Panc1 (cell line): ENCODE measurements at places on chromosomes 2 and 18.
A peak's percentile ranks its signal among the peaks of the same experiment; 100 is the strongest.

- DNase-seq: no peak
Observed at GRCh38 chr2:74080346-74080745, 67.4 kb downstream of the BOLA3 start.

- DNase-seq: no peak
Observed at GRCh38 chr2:28543316-28544035, 47.6 kb downstream of the PLB1 start.

- DNase-seq: peak; percentile 83
Observed at GRCh38 chr2:10536569-10537133, 88.5 kb upstream of the ODC1 start.

DNA sequence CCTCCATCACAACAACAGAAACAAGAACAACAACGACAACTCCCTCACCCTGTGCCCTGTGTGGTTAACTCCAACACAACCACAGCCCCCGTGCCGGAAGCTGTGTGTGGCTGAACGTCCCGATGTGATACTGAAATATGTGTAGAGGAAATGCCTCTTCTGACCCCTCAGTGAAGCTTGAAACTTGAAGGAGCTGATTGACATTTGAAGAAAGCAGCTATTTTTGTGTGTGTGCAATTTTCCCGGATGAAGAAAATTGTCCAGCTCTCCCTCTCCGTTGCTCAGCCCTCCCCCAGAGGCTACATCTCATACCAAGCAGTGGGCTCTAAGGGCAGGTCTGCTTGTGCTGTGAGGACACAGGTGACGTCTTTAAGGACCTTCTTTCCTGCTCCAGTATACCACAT is 173.8 kb downstream of the ICOS start:
- no peak for DNase-seq

DNA sequence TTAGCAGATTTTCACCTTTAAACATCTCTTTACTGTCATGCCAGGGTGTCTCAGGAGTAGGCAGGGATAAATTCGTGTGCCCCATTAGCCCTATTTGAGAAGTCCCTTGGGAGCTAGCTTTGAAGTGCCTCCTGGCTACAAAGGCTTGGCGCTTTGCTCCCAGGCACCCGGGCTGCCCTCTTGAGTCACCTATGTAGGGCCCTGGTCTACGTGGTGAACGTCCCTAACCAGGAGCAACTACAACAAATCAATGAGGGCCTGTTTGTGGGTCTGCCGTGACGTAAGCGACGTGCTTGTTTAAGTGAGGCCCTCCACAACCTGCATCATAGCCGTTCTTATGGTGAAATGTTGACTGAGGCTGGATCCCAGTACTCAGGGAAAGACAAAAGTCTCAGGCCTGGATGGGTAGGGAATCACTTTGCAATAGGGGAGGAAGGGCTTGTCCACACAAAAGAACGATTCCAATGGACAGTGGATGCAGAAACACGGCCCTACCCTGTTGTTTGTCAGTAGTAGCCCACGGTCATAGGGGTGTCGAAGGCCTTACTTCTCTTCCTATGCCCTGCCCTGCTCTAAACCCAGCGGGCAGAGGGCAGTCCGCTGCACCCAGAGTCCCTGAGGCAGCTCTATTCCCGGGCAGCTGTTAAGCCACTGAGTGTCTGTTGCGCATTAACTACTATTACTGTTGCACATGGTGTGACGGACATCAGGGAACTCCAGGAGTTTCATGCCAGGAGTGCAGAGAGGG is 93.9 kb downstream of the INHBB start:
- DNase-seq: no peak

- peak; percentile 15 for DNase-seq
Observed at GRCh38 chr18:79458131-79458838, 62.6 kb downstream of the NFATC1 start.

DNA sequence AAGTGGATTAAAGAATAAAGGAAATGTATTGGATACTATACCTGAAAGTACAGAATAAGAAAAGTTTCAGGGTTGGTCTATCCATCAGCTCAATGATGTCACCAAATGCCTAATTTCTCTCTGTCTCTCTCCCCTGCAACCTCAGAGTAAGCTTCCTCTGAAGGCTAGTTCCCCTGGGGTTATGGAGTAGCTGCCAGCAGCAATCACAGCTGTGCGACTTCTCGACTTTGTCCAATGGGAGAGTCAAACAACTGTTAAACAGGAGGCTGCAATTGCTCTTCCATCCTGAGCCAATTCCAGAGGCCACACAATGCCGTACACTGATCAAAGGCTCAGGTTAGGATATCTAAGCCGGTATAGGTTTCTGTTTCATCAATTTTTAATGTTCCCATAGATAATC is 95.3 kb upstream of the FANCL start:
- DNase-seq: no peak

GRCh38 chr2:177758591-177759371 is 313.8 kb downstream of the PDE11A start:
- peak; percentile 8 for DNase-seq

- DNase-seq: no peak
Observed at GRCh38 chr2:86140969-86141392, 34.9 kb downstream of the PTCD3 start.

GRCh38 chr2:155266109-155266508 is 567.6 kb downstream of the KCNJ3 start:
- DNase-seq: no peak

DNA sequence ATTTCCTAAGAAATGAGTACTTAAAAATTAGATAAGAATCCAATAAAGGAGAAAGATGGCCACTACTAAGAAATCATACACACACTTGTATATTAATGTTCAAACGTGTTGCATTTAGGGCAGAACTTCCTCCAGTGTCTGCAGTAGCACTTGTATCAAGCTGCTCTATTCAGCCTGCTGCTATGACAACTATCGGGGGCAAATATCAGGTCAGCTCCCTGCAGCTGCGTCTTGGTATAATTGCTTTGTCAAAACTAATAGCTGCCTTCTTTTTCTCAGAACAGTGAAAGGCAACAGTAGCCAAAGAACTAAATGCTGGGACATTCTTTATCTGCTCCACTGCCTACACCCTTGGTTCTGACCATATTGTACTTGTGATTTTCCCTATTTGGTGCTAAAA is 300.7 kb downstream of the NOL4 start:
- no peak for DNase-seq

DNA sequence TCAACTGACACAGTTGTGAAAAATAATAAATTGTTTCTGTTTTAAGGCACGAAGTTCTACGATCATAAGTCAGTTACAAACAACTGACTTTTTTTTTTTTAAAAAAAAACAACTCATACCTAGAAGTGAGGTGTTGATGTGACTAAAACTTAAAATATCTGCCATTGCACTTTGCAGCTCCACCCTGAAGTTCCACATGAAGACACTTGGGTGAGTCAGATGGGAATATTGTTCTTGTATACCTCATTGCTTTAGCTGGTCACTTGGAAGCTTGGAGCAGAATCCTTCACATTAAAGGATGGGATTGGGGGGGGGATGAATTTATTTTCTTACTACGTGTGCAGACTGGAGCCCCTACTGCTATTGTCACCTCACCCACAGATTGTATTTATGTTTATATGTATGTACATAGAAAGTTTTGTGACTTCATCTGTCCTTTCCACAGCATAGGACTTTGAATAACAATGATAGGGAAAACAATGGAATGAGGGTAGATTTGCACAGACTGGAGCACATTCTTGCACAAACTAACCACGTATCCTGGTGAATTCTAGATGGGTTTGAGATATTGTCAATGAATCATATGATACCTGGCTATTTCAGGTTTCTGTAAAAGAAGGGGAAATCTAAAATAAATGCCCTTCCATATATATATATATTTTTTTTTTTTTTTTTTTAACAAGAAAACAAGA is 57.9 kb upstream of the ARHGAP15 start:
- no peak for DNase-seq

GRCh38 chr18:25080211-25080610 is 271.8 kb downstream of the ZNF521 start:
- no peak for DNase-seq

DNA sequence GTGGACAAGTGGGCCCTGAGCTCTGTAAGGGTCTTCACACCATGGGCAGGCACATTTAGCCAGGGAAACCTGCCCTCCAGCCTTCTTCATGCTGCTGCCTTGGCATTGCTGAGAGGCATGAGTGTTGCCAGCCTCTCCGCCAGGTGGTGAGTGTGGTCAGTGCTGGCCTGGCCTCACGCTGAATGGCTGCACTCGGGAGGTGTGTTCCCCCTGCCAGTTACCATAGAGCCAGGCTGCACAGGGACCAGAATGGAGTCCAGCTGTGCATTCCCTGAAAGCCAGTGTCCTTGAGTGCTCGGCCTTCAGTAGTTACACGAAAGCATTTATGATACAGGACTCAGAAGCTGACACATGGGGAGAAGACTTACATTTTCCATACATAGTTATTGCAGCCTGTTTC is 139.7 kb downstream of the ATP9B start:
- DNase-seq: no peak

DNA sequence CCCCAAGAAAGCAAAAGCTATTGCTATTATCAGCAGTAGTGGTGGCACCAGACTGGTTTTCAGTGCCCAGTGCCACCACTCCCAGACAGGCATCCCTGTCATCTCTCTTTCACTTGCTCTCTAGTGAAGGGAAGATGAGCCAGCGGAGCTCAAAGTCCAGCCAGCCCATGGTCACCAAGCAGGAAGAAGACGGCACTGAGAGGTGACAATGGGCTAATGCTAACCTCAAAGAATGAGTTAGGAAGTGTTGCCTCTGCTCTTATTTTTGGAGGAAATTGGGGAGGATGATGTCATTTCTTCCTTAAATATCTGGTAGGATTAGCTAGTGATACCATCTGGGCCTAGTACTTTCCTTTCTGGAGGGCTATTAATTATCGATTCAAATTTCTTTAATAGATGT is 1.7 kb downstream of the SP140 start:
- no peak for DNase-seq

GRCh38 chr2:184032983-184033382 is 565.3 kb upstream of the ZNF804A start:
- DNase-seq: no peak

DNA sequence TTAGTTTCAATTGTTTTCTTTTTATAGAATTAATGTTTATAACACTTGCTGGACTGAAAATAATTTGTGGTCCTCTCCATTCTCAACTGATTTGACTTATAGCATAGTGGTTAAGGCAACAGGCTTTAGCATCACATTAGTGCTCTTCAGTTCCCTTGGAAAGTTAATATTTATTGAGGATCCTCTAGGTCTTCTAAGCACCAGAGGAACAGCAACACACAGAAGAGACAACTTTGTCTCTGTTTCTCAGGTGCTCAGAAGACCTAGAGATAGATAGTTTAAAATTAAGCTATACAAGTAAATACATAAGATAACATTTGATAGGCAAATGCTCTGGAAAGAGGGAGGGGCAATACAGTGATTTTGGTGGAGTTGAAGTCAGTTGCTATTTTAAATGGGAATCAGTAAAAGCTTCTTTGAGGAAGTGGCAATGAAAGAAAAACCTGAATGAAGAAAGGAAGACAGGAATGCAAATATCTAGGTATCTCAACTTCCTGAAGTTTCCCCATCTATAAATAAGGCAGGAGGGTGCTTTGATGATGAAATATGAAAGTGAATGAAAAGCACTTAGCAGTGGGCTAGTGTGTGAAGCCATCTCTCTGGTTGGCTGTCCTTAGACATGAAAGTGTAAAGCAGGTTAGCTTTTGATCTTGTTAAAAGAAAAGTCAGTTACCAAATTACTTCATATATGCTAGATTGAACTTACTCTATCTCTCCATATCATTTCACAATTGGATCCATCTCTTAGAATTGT is 7.9 kb downstream of the NEUROD1 start:
- no peak for DNase-seq

DNA sequence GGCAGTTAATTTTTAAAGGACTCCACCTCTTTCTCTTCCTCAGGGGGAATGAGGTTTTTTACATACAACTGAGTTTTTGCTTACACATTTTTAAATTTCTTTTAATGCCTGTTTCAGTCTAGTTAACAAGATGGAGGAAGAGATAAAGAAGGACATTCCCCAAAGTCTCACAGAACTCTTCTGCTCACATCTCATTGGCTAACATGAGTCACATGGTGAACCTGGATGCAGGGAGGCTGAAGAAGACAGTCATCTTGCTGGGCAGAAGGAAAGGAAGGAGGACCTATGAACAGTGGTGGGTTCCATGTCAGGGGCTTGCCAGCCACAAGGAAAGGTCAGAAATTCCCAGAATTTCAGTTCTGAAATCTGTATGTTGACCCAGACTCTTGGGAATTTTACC is 10.4 kb upstream of the ST8SIA5 start:
- no peak for DNase-seq

DNA sequence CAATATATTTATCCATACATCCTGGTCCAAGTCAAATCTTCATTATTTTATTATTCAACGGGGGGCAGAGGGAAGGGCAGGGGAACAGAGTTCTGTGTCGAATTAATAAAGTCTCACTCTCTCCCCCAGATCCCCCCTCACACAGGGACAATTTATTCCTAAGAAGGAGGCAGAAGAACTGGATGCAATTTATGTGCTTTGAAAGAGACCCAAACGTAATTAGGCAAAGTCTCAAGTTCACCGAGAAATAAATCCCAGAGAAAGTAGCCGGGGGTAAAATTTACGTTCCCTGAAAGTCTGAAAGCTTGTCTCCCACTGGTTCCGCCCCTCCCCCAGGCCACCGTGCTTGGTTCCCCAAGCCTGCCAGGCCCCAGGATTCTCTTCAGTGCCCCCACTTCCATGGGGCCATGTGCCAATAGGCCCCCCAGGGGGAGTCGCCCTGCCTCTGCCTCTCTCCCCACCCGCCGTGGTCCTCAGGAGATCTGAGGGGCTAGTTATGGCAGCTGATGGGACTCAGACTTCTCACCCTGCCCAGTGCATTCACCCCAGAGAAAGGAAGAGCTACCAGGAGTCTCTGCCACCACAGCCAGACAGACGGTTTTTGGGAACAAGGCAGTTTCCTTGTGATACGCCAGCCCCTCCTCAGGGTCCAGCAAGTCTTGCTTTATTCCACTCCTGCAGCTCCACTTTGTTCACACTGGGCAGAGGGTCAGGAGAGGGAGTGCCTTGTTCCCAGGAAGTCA is 215.5 kb downstream of the CYP26B1 start:
- DNase-seq: no peak

DNA sequence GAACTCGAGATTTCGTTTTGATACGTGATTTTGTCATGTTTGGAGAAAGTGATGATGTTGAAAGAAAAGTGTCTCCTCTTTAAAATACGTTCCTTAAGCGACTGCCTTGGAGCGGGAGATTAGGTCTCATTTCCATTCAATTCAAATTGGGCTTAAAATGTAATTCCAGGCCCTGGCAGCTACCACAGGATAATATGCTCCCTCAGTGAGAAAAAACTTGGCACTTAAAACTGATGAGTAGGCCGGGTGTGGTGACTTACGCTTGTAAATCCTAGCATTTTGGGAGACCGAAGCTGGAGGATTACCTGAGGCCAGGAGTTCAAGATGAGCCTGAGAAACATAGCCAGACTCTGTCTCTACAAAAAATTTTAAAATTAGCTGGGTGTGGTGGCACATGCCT is 146.3 kb upstream of the L3MBTL4 start:
- DNase-seq: no peak

DNA sequence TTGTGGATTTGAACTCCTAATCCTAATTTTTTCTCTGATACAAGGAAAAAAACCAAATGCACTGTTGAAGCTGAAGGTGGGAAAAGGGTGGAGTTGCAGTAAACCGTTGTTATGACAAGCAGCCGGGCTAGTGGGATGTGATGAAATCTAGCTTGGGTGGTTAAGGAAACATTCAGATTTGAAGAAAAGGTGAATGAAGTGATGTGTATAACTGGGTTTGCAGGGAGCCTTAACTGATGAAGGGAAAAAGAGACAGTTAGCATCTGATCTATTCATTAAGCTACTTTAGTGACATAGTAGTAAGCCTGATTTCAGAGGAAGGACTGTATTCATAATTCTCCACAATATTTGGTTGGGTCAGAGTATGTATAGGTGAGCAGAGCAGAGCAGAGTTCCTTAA is 3.5 kb downstream of the EML6 start:
- no peak for DNase-seq

GRCh38 chr2:64018701-64019082 is 536 bp downstream of the VPS54 start:
- DNase-seq: no peak
